ENCODE measurements at places on chromosomes 16 and 17. TPM values are rescaled to one million over a fixed set of nuclear protein-coding genes. Genes with fewer than 3 reads are reported as not detected.

The MYH1 gene
- total RNA-seq = not detected

The SLFN12 gene
- total RNA-seq = not detected

The C16orf89 gene
- total RNA-seq = not detected

The FBXW10 gene
- total RNA-seq = 0.20 TPM

The WWP2 gene
- total RNA-seq = 21.7 TPM

The HOXB8 gene
- 0.52 TPM for total RNA-seq

The DPEP1 gene
- 0.17 TPM for total RNA-seq

The NPIPB12 gene
- 21.9 TPM for total RNA-seq

The CD300E gene
- total RNA-seq = not detected

The UBALD1 gene
- total RNA-seq = 11.5 TPM

Data from NCI-H460 (cell line).